Caco-2 (cell line): ENCODE measurements at places on chromosomes 6 and 20. TPM values are rescaled to one million over a fixed set of nuclear protein-coding genes. Genes with fewer than 3 reads are reported as not detected.

RAD21L1 gene
- total RNA-seq: not detected in 2 replicates

ACTL10 gene
- total RNA-seq: 3.4 and 4.5 TPM in 2 replicates

DNA sequence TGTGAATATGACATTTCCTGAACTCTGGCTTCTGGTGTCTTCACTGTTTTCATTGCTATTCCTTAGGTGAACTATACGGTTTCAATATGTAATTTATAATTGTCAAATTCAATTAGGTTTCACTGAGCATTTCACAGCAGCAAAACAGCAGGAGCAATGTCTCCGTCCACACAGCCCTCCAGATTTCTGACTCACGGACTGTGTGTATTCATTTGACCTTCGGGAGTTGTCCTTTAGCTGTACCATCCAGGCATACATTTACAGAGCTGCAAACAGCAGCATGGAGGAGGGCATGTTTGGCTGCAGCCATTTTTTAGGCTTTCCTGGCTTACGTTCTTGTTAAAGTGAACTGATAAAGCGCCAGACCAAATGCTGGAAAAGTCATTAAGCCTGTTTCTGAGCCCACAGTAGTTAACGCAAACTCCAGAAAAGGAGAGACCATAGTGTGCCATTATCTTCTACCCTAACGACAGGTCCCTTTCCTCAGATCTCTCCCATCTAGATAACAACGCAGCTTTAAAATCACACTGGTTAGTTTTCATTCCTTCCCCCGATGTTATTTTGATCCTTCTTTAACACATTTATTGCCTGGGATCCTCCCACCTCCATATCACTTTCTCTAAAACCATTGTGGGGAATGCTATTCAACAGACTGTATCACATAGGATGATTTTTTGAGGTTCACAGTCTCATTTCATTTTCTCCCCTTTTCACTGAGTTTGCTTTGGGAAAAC is 18.3 kb downstream of the FOXC1 start:
- DNase-seq: no peak

- DNase-seq: no peak
Measured at GRCh38 chr6:149108038-149108748, 209.3 kb upstream of the TAB2 start.

GRCh38 chr20:50628853-50629669 is 62.3 kb downstream of the RIPOR3 start:
- DNase-seq: no peak

DNA sequence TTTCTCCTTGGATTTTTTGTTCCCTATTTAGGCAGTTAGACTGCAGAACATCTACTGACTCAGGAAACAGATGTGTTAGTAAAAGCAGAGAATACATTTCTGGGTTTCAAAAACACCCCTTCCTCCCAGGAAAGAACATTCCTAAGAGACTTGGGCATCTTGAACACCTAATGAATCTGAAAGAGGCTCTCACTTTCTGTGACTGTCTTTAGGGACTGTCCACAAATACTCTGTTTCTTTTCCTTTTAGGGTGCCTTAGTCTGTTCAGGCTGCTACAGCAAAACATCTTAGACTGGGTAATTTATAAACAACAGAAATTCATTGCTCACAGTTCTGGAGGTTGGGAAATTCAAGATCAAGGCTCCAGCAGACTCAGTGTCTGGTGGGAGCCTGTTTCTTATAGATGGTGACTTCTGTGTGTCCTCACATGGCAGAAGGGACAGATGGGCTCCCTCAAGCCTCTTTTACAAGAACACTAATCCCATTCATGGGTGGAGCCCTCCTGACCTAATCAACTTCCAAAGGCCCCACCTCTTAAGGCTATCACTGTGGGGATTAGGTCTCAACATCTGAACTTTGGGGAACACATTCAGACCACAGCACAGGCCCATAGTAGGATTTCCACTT is 19.4 kb upstream of the CCN5 start:
- no peak for DNase-seq

- DNase-seq: no peak
Measured at GRCh38 chr6:2111162-2111677, 134.2 kb downstream of the GMDS start.

DNA sequence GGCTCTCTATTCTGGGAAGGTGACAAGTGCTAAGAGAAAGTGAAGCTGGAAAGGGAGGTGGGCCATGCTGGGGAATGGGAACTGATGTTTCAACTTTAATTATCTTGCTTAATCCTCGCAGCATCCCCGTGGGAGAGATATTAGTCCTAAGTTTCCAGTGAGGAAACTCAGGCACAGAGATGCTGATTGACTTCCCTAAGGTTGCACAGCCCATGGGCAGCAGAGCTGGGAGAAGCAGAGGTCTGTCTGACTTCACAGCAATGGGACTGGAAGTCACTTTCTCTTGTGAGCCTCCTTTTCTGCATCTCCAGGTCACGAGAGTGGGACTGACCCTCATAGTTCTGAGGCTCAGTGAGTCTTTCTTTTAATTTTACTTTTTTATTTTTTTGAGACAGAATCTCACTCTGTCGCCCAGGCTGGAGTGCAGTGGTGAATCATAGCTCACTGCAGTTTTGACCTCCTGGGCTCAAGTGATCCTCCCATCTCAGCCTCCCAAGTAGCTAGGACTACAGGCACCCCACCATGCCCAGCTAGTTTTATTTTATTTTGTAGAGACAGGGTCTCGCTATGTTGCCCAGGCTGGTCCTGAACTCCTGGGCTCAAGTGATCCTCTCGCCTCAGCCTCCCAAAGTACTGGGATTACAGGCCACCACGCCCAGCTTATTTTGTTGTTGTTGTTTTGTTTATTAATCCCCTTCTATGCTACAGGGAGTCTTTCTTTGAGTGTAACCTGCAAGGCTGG is 2.6 kb downstream of the RAB44 start:
- peak; percentile 9 for DNase-seq

GRCh38 chr6:130593948-130594347 is 228.1 kb downstream of the TMEM200A start:
- DNase-seq: no peak

DNA sequence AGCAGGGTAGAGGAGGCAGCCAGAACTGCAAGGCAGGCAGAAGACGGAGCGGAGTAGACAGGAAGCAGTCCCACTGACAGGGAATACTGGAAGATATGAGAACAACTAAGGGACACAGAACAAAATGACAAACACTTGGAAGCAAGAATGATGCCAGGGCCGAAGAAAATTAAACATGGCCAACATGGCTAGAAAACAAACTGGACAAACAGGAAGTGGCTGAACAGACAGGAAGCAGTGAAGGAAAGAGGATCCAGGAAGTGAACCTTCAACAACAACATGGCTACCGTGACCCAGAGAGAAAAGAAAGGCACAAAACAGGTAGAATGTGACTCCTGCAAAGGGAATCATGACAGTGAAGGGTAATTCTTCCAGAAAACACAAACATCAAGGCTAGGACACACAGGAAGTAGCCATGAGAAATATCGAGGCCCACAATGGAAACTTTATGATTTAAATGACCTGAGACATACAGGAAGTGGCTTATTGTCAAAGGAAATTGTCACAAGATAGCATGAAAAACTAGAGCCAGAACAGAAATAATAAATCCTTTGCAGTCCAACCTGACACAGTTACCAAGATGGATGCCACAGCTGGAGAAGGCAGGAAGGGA is 9.1 kb downstream of the COL11A2 start:
- DNase-seq: no peak
